AG09309 (cell line): ENCODE measurements at places on chromosomes 11 and 22.

- DNase-seq = no peak
These were observed 179.0 kb upstream of the LARGE1 start for GRCh38 chr22:34099278-34099677.

DNA sequence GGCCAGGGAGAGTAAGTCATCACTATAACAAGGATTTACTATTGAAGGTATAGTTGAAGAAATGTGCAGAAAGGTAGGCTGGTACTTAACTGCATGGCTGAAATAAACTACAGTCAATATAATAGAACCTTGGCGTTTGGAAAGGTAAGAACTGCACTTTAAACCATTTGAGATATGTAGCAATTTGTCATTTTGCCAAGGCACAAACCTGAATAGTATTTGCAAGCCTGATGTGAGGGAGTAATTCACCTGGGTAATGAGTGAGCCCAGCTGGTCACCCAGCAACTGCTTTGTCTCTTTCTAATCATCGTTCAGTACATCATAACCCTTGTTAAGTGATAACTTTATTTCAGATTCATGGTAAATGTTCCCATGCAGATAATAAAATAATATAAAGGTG, 62.3 kb upstream of the SCUBE2 start:
- no peak for DNase-seq

DNA sequence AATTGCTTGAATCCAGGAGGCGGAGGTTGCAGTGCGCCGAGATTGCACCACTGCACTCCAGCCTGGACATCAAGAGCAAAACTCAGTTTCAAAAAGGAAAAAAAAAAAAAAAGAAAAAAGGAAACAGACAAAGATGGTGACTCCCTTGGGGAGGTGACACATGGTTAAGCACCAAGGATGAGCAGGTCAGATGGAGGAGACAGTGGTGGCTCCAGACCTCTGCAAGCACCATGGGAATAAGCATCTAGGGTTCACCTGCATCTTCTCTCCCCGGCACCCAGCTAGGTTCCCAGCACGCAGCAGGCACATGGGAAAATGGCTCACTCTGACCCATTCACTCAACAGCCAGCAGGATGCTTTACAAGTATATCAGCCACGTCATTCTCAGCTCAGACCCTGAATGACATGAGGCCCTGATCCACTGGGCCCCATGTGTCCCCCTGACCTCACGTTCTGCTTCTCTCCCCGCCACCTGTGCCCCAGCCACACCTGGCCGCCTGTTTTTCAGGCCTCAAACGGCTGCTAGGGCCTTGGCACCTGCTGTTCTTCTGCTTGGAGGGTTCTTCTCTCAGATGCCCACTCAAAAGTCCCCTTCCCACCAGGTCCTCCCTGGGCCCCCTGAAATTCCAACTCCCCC, 24.2 kb downstream of the A4GALT start:
- DNase-seq = no peak

GRCh38 chr22:23763579-23763945, 772 bp downstream of the C22orf15 start:
- DNase-seq = no peak

DNA sequence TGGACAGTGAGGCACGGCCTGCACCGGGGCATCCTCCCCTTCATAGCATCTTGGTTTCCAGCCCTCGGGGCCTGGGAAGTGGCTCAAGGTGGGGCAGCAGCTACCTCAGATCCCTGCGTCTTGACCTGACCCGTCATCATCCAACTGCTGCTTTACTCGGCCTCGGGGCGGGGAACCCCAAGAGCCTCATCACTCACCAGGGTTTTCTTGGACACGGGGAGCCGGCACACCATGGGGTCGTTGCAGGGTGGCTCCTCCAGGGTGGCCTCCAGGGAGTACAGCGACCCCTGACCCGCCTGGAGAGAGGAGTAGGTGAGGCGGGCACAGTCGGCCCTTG, 651 bp downstream of the CTSF start:
- DNase-seq = no peak

- DNase-seq = no peak
These were observed 83.0 kb downstream of the INSC start for GRCh38 chr11:15197696-15198095.

DNA sequence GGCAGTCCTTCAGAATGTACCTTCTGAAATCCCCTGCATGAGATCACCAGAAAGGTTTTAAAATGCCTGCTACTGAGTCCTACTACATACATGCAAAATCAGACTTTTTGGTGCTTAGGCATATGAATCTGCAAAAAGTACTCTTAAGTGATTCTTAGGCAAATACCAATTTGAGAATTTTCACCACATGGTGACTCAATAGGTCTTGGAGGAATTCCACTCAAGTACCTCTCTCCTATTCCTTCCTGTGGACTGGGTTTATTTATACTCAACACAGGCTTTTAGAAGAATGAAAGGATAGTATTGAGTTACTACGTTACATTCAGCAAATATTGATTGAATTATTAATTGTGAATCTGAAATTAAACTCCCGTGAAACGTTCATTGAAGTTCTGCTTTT, 223.9 kb downstream of the CNTN5 start:
- no peak for DNase-seq

GRCh38 chr11:111719379-111719778, 46.8 kb downstream of the PPP2R1B start:
- no peak for DNase-seq

- no peak for DNase-seq
These were observed 9.4 kb downstream of the ADAMTS15 start for GRCh38 chr11:130457623-130458409.

DNA sequence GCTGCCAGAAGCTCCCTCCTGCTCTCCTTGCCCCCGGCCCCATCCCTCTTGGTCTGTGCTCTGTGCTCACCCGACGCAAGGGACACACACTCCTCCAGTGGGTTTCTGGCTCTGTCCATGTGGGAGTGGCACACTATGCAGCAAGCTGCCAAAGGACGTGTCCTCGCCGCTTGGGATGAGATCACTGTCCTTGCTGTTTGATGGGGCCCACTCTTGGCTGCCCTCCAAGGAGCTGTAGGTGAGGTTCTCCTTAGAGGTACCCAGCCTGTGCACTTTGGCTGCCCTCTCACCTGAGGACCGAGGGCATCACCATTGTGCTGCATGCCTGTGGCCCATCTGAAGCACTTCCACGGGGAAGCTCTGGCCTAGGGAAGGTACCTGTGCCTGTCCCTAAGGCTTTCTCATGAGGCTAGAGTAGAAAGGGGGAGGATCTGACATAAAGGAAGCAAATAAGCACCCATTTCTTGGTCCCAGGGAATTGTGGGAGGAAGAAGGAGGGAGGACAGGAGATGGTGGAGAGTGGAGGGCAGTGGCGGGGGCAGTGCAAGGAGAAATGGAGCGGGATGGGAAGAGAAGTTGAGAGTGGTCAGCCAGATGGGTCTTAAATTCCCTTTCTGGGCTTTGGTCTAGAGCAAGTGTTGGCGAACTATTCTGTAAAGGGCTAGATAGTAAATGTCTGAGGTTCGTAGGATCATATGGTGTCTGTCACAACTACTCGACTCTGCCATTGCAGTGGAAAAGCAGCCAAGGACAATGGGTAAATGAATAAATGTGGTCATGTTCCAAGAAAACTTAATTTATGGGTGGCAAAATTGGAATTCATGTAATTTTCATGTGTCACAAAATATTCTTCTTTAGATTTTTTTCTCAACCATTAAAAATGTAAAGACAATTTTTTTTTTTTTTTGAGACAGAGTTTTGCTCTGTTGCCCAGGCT, 47.0 kb upstream of the AMPD3 start:
- DNase-seq = no peak

DNA sequence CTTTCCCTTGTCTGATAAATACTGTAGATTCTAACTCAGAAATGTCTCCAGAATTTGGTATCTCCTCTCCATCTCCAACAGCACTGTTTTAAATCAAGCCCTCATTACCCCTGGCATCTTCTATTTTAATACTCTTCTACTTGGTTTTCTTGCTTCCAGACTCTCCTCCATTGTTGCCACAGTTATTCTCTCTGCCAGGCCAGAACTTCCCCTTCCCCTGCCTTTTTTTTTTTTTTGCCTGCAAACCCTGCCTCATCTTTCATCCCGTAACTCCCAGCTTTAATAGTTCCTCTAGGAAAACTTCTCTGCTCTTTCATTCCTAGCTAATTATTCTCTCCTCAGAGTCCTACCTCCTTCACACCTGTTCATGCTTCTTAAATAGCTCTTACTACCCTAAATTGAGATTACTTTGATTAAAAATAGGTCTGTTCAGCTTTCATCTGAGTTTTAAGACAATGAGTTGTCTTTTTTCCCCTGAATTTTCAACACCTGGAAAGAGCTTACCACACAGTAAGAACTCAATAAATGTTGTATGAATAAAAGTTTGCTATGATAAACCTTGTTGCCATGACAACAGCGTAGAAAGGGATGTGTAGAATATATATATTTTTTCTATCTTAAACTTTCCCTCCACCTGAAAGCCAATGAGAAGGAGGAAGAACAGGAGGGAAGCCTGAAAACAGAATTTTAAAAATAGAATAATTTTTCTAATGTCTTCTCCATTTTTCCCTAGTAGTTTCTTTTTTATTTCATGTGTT, 3.6 kb downstream of the IL18 start:
- no peak for DNase-seq

DNA sequence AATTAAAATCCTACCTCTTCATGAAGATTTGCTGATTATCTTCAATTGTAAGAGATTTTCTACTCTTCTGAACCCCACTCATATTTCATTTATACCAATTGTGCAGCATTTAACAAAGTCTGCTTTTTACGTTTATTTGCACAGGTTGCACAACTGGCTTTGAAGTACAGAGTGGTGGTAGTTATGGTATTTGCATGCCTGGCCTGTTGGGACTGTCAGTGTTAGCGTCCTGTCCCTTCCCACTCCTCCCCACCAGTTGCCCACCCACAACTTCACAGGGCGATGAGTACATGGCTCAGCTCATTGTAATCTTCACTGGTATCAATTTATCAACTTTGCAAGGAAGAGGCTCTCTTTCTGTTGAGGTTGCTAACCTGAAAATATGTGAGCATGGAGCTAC, 372.3 kb downstream of the AASDHPPT start:
- no peak for DNase-seq

- DNase-seq = no peak
These were observed 86.4 kb upstream of the B3GNT6 start for GRCh38 chr11:76947800-76948199.

GRCh38 chr11:110044226-110044968, 48.8 kb upstream of the ZC3H12C start:
- no peak for DNase-seq

DNA sequence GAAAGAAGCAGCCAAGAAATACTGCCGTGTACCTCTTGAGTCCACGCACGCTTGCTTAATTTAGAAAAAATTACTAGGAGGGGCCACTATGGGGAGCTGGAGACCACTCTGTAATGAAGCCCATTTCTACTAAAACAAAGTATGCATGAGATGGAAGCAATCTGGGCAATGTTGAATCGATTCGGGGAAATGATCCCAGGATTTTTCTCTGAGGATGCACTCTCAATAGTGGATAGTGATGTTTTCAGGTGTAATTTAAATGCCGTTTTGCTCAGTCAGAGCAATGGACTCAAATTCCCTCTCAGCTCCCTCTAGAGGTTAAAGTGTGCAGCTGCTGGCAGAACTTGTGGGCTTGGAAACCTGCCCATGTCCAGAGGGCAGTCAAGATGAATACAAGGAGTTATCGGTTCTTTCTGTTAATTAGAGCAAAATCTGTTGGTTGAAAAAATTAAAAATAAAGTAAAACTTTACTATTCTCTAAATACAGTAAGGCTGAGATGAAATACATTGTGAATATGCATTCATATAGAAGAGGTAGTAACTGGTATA, 64.1 kb downstream of the ME3 start:
- DNase-seq = peak; percentile 46

DNA sequence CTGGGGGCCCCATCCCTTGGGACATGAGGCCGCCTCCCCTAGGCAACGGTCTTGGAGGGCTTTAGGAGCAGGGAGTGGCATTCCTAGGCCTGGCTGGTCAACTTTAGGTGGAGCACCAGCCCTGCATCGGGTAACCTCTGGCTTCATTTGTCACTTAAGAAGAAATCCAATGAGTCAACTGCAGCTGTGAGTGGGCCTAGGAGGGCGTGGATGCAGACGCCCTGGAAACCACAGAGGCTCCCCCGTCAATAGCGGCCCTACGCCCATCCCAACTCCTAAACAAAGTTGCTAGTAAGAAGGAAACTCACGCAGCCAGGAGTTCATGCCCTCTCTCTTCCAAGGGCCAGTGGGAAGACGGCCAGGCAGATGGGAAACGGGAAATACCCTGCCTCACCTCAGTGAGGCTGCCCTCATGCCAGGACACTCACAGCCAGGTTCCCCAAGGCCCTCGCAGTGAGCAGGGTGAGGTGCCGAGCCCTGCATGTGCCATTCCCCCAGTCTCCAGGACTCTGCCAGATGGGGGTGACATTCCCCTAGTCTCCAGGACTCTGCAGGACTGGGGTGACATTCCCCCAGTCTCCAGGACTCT, 20.8 kb downstream of the BID start:
- DNase-seq = no peak

DNA sequence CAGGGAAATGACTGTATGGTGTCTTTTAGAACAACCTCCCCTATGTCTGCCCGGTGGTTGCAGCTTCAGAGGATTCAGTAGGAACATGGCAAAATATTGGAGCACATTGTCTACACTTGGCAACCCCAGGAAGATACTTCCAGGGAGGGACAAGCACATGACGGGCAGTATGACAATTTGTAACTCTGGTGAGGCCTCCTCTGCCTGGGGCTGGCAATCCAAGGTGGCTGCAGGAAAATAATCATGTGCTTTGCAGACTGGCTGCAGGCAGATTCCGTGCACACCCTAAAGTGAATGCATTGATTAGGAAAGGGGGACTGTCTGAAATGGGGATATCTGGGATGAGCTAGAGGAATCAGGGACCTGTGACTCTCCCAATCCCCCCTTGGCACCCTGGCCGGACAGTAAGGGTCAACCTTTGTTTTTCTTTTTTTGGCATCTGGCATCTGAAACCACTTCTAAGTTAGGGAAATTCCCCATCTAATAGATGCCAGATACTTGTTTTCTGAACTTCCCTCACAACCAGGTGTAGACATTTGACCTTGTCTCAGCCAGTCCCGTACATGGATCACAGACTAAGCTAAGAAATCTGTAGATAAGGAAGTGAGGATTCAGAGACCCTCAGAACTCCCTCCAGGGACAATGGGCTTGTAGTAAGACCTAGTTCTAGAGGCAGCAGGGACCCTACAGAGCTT, 10.5 kb upstream of the PHOX2A start:
- no peak for DNase-seq
